ENCODE measurements at places on chromosomes 13 and 19.
A peak's percentile ranks its signal among the peaks of the same experiment; 100 is the strongest.

DNA sequence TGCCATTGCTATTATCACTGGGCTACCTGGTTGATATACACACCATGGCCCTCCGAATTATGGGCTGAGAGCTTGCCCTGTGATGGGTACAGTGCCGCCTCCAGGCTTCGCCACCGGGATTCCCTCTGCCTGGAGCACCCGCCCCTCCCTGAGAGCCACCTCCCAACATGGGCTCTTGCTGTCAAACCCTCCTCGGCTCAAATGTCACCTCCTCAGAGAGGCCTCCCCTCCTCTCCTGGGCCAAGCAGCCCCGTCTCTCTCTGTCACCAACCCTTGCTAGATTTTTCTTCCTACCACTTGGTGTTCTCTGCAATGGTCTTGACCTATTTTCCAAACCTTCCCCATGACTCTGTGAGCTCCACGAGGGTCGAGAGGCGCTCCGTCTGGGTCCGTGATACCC, 12.2 kb upstream of the TLE2 start:
- no peak for DNase-seq

- no peak for DNase-seq
These were observed 251.6 kb upstream of the GPC6 start for GRCh38 chr13:92974905-92975429.

DNA sequence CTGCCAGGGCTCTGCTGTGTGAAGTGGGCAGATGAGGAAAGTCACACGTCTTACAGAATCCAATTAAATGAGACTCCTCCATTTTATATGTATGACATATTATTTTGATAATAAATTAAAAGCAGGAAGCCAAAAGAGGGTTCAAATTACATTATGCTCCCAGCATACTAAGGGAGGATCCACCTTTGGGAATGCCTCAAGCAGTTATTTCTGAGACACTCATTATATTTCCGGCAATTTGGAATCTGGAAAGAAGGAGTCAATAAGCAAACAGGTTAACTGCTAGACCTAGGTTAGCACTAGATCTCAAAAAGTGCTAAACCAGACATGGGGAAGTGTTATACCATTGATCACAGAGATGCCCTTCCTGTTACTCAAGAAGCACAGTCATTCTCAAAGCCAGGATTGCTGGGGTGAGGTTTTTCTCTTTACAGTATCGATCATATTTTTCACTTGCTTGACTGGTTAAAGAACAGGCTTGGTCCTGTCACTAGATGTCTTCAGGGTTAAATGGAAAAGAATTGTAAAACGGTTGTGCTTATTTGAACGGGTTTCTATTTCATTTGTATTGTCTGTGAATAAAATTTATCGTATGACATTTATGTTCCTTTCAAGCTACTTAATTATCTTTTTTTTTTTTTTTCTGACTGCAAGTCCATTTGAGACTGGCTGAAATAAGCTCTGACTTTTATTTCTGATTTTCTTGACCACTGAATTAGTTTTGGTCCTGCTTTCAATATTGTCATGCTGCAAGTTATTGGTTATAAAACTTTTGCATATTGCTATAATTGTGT, 523.2 kb downstream of the KLF12 start:
- no peak for DNase-seq

DNA sequence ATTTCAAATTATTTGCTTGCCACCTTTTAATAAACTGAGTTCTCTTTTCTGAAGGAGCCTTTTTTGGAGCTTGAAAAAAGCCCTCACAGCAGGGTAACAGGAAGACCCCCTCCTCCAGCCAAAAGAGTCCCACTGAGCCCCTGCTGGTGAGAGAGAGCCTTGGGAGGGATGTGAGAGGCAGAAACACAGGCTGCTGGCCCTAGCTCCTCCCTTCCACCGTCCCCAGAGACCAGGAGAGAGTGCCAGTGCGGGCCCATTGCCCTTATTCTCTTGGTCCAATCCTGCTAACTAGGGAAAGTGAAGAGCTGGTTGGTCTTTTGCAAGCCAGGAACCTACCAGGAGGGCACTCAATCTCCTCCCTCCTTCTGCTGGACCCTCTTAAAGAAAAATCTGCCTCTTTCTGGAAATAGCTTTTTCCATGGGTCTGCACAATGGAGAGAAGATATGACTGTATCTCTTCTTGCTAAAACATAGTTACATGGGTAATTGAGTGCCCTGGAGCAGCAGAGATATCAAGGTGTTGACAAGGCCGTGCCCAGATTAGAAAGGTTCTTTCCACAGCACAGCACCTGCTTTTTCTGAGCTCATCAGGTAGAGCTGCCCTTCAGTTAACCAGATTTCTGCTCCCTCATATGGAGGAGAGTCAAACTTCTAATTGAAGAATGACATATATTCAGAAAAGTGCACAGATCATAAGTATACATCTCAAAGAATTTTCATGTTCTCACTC, 113.9 kb downstream of the LRCH1 start:
- DNase-seq: no peak

DNA sequence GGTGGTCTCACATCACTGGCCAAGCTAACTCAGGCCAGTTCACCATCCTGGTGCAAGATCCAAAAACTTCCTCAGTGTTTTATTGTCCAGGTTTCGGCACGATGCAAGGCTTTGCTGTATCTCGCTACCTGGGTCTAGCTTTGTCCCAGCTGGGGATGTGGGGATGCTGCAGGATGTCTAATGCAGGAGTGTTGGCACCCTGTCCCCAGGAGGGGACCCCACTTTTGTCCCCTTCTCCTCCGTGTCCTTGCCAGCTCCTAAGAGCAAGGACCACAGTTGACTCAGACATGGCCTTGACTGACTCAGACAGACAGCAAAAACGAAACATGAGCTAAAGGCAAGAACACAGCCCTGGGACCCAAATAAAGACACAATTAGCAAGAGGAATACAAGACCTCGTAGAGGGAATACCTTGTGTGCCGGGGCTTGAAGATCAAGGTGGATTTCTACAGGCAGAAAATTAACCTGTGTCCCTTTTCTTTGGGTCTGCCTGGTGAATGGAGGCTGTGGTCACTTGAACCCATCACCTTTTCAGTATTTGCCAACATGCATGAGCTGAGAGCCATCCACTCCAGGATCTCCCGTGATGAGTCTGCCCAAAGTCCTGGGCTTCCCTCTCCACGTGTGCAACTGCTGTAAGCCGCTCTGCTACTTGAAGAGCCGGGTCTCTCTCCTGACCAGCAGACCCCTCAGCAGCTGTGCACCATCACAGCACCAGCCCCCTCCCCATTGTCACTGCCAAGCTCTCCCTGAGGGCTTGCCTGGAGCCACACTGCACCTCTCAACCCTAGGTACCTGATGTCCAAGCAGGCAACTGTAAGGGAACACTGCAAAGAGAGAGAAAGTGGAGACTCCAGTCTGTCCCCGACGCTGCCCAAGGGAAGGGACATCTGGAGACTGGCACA, 149.5 kb upstream of the ZNF507 start:
- DNase-seq: no peak

GRCh38 chr19:17314007-17314593, 4.7 kb downstream of the DDA1 start:
- DNase-seq: no peak

GRCh38 chr13:74485757-74486156, 351.6 kb upstream of the KLF12 start:
- no peak for DNase-seq

DNA sequence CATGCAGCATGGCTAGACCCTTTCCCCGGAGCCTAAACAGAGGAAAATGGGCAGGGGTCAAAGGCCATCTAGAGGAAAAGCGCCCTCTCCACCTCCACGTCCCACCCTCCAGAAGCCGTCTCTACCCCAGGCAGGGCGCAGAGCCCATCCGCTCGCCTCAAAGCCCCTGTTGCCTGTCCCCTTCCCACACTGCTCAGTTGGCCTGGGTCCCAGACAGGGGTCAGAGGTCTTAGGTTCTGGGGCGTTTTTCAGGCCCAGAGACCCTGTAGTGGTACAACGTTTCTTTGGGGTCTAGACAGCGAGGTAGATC, 285 bp downstream of the TMEM143 start:
- DNase-seq: no peak

DNA sequence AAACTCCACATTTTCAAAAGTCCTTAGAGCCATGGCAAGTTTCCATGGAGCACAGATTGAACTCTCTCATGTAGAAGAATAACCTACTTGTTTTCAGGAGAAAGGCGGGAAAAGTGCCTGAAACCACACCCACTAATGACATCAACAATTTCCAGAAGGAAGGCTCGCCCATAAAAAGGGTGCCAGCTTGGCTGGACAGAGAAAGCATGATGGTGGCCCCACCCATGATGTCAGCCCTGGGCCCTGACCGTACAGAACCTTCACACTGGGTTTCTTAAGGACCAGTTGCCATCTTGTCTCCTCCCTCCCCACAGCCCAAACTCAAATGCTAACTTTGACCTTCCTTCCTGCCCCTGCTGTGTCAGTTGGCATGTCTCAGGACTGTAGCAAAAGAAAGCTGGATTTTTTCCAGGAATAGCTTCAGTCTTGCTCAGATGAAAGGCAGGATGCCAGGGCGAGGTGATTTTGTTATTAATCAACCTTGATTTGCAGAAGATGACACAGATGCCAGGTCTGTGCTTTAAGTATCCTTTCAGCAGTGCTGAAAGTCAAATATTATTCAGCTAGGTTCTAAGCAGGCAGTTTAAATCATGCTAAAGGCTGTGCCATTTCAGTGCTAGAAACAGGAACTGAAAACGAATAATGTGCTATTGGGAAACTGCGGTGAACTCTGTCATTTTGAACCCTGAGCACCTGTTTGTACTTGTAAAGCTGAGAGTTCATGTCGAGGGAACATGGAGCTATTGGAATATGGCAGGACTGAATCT, 89.5 kb upstream of the RFC3 start:
- DNase-seq: no peak

DNA sequence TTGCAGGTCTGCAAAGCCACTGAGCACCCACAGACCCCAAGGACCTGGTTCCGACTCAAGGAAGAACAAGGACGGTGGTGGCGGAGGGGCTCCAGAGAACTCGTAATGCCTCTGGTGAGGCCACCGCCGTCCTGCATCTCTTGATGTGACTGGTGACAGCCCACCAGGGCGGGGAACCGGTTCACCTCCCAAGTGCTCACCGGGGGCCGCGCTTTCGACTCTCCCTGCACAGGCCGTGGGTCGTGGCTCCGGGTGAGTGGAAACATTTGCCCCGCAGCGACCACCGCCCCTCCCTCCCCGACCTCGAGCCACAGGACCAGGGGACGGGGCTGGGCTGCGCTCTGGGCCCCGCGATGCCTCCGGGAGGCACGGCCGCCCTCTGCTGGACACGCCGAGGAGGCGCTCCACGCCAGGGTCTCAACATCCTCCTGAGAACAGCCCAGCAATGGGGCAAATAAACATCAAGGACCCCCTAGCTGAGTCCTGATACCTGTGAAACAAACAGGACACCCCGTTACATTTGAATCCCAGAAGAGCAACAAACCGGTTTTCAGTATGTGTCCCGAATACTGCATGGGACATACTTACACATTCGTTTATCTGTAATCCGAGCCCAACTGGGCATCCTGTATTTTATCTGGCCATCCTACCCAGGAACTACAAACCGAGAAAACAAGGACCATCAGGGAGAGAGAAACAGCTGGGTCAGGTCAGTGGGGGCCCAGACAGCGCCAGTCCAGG, 3.9 kb upstream of the PLPP2 start:
- peak; percentile 20 for DNase-seq

DNA sequence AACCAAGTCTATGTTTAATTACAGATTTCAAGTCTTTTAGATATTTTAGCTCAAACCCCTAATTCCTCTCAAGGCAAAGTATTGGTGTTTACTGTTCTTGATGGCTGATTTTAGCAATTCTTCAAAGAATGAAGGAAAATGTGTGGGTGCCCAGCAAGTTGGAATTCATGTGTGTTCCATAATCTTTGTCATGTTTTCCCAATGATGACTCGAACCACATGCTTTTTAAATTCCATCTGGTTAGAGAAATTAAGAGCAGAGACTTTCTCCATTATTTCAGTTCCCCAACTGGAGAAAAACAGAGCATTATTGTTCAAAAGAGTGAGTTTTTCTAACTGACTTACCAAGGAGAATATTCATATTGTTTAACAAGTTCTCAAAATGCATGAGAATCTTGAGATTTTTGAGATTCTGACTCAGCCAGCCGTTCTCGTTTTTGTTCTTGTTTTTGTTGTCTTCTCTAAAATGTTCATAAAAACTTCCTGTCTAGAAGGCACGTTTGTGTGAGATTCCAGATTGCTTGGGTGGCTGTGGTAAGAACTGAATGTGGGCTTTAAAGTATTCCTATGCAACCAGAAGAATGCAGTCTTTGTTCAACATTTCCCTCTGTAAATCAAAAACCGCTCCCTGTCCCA, 404.7 kb downstream of the IRS2 start:
- no peak for DNase-seq

DNA sequence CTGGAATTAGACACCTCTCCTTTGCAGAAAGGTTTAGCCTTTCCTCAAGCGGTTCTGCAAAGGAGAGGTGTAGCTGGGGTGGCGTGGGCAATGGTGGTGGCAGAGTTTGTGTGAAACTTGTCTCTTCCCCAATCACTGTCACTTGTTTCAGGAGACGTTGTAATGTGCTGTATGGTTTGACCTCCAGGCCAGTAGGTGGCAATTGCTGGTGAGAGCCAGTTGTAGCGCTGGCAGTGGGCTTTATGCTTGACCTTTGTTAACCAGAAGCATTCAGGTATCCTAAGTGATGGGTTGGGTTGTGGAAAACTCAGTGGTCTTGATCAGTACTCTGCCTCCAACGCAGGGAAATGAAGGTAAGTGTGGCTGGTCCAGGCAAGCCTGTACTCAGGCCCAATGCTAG, 12.7 kb upstream of the LILRA5 start:
- DNase-seq: no peak

DNA sequence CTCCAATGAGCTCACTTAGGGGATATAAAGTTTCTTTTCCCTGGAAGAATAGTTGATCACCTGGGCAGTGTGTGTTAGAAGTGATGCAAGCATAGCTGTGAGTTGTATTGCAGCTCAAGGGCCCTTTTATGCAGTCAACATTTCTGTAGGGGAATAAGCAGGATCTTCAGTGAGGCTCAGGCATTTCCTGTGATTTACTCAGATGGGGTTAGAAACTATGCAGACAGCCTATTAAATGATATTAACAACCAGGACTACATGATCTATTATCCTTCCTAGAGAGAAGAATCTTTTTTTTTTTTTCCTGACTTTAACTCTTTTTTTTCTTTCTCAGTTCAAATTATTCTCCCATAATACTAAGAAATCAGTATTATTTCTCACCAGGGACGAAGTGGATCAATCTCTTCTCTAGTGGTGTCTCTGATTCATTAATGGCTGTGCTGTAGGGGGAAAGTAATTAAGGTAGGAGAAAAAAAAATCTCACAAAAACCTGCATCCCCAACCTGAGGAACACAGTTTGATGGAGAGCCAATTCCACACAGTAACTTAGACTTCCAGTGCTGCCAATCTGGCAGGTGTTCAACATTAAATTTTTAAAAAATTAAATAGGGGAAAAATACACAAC, 126.4 kb upstream of the SLC10A2 start:
- no peak for DNase-seq

GRCh38 chr13:34943436-34944273, 1.6 kb downstream of the NBEA start:
- no peak for DNase-seq

- no peak for DNase-seq
These were observed 53.2 kb downstream of the TMED1 start for GRCh38 chr19:10782795-10783194.

GRCh38 chr13:95535243-95535642, 17.3 kb upstream of the CLDN10 start:
- DNase-seq: no peak

- no peak for DNase-seq
These were observed 733 bp upstream of the ENOX1 start for GRCh38 chr13:43787518-43787891.
